NK-92 treated with Interleukin-12 subunit alpha and Interleukin-12 subunit beta, amount 100 ng/mL, for 24 hours (cell line): ENCODE measurements at places on chromosomes 12 and 14.

GRCh38 chr12:108120863-108121165, 8.3 kb upstream of the WSCD2 start:
- no peak for DNase-seq

DNA sequence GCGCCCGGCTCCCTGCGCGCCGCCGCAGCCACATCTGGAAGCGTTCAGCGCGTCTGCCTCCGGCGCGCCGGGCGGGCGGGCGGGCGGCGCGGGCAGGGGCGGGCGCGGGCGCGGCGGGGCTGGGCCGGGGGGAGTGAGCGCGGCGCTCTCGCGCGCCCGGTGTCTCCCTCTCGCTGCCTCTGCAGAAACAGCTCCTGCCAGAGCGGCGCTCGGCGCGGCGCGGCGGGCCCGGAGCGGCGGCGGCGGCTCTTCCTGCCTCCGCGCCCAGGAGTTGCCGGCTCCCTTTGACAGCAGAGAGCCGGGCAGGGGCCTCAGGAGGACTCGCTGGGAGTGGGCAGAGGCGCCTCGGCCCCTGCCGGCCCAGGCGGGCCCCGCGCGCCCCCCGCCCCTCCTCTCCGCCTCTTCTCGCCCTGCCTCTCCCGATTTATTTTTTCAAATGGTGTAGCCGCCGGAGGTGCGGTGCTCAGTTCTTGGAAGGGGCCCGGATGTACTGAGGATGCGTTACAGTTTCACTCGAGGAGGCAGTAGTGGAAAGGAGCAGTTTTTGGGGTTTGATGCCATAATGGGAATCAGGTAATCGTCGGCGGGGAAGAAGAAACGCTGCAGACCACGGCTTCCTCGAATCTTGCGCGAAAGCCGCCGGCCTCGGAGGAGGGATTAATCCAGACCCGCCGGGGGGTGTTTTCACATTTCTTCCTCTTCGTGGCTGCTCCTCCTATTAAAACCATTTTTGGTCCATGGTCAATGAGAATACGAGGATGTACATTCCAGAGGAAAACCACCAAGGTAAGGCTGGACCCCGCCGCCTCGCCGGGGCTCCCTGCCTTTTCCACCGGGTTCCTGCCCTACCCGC, at the start of gene CACNA1C:
TSS of gene CACNA1C (plus strand) at position 162 of the 853 bp plus-strand sequence. CDS start at position 738, 576 bp downstream.
- no peak for DNase-seq

DNA sequence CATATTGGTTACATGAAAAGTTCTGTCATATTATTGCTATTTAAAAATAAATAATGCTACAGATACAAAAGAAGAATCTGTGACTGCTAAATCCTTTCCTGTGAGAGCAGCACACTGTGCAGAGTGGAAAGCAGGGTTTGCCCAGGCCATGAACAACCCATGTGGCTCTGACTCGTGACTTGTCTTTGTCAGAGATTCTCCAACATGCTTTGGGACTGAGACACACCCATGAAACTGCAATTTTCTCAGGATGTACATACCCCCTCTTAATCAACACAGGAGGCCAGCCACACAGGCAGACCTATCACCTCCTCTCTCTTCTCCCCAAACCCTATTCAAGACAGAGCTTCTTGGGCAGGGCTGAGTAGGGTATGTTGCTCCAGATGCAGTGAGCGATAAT, 96.8 kb upstream of the NTF3 start:
- DNase-seq, result no peak

DNA sequence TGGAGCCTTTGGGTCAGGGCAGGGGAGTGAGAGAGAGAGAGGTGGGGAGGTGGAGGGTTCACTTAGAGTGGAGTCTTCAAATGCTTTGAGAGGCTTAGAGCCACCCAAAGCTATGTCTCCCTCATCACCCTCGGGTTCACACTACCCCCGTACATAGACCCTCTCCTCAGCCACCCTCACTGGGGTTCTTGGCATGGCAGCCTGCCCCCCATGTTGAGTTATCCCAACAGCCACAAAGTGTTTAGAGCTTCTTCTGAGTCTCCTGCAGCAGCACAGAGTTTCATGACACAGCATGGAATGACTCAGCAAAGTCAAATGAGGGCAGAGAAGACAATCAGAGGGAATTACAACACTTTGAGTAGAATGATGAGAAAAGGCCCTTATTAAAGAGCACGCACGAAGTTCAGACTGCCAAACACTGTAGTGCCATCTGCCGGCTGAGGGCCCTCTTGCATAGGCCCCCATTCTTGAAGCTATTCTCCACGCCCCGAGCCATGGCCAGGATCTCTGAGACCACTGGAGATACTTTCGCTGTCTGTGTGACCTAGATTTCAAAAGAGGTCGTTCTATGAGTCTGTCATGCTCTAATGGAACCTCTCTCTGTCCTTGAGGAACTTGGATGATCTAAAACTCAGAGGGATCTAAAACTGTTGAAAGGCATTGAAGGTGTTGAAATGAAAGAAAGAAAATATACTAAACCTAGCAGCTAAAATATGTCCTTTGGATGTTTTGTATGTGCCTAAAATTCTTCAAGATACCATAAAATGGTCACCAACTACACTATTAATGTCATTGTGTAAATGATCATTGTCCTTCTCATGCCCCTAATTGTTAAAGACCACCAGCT, 221.9 kb downstream of the PELI2 start:
- DNase-seq, result no peak

- no peak for DNase-seq
These were observed 20.5 kb upstream of the GUCY2C start for GRCh38 chr12:14716848-14717444.

- no peak for DNase-seq
These were observed 85.0 kb downstream of the TBX5 start for GRCh38 chr12:114320968-114321367.

- DNase-seq, result no peak
These were observed 11.2 kb downstream of the ATG2B start for GRCh38 chr14:96351986-96352385.

DNA sequence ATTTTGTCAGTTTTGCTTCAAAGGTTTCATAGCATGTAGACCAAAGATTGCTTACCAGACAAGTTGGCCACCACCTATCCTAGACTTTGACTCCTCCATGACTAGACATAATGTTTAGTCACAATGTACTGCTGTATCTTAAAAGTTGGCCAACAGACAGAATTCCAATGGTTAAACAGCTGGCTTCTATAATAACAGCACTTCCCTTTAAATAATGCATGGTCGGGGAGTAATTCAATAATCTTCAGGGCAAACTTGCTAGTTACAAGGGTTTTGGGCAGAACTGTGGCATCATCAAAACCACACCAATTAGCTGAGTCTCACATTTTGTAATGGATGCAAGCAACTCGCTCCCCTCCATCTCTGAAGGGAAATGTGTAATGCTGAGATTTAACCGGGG, 56.9 kb downstream of the IGF1 start:
- no peak for DNase-seq

GRCh38 chr14:100434911-100435438, 111.8 kb downstream of the SLC25A47 start:
- DNase-seq, result no peak

- DNase-seq, result peak; percentile 31
These were observed 23.7 kb upstream of the SLC2A3 start for GRCh38 chr12:7959701-7960121.

- DNase-seq, result no peak
These were observed 396.9 kb downstream of the LRIG3 start for GRCh38 chr12:58523360-58523759.

DNA sequence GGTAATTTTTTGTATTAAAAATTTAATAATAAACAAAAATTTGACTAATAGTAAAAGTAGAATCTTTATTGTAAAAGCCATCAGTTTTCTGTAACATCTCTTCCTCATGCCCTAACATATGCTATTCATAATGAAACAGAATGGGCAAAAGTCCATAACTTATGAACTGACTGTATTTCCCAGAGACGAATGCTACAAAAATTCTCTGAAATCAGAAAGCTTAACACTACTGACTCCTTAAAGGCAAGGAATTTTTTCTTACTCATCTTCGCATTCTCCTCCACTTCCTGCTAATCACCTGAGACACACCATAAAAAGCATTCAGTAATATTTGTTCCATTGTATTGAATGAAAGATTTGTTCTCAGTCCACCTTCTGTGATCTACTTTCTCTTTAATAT, 17.6 kb downstream of the MON2 start:
- DNase-seq, result no peak

DNA sequence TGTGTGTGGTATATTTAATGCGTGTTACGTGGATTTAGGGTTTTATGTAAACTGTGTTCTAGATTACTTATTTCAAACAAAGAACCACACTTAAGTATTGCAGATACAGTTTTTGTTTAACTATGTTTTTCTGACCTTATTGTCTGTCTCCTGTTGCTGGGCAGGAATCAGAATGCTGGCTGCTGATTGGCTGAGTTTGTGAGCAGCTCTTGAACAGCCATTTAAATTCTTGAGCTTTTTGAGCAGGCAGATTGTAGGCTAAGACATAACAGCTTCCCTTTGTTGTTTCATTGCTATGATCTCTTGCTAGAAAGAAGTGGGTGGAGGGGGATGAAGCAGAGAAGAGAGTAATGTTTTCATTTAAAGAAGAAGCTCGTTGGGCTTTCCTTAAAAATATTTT, 52.2 kb downstream of the ATF7IP start:
- DNase-seq, result no peak

- DNase-seq, result no peak
These were observed 32.4 kb downstream of the TULP3 start for GRCh38 chr12:2923057-2923456.

DNA sequence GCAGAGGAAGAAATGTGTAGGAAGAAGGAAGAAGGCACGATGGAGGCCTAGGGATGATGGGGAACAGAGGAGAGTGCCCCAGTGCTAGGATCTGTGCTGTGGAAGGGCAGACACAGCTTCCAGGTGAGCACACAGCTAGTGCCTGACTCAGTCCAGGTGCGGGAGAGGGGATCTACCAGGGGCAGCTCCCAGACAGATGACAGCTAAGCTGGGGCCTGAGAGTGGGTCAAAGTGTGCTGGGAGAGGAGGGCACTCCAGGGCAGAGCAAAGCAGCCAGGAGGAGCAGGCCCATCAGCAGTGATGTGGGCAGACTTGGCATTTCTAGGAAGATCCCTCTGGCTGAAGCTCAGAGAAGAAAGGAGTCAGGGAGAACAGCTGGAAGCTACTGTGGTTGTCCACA, 36.7 kb downstream of the LRTM2 start:
- DNase-seq, result no peak

DNA sequence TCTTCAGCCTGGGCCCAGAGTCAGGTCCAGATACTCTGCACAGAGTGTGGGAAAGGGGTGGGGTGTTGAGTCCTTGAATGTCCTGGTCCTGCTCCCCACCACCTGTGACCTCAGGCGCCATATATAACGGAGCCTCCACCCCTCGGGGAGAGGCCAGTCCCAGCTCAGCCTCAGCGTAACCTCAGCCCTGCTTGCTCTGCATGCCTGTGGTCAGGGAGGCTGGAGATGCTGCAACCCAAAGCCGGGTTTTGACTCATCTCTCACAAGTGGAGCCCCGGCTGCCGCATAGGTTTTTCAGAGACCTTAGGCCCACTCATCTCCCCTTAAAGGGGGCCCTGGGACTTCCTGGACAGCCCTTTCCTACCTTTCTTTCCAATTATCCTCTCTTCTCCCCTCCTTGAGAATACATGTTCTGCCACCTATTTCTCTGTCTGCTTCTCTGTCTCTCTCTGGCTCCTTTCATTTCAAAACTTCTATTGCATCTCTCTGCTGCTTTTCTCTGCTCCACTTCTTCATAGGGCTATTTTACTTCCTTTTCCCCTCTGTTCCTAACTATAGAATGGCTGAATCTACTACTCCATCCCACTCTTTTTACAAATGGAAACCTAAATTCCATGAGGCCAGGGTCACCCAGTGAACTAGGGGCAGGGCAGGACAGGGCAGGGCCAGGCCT, 1.2 kb downstream of the ITGB7 start:
- DNase-seq, result peak; percentile 70

DNA sequence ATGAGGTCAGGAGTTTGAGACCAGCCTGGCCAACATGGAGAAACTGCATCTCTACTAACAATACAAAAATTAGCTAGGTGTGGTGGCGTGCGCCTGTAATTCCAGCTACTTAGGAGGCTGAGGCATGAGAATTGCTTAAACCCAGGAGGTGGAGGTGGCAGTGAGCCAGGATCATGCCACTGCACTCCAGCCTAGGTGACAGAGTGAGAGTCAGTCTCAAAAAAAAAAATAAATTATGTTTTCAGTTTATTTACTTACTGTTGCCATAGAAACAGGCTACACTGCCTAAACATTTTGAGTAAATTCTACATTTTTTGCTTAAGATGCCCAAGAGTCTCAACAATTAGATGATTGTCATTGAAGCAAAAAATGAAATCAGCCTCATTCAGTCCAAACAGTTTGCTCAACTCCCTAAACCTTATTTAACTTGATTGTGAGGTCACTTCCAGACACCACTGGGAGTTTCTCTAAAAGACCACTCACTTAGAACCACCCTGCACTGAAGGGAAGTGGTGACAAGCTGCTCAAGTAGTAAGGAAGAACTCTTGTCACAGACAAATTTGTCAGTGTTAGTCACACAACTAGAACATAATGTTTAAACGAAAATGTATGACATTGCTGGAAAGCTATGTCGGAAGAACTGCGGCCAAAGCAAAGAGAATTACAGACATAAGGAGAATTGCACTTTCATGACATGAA, 9.8 kb upstream of the GNPNAT1 start:
- DNase-seq, result no peak

GRCh38 chr12:47725893-47726292, 603 bp upstream of the ENDOU start:
- no peak for DNase-seq

DNA sequence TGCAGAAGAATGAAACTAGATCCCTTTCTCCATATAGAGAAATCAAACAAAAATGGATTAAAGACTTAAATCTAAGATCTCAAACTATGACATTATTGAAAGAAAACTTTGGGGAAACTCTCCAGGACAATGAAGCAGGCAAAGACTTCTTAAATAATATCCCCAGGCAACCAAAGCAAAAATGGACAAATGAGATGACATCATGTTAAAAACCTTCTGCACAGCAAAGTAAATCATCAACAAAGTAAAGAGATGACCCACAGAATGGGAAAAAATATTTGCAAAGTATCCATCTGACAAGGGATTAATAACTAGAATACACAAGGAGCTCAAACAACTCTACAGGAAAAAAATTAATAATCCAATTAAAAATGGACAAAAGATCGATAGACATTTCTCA, 101.0 kb downstream of the RALGAPA1 start:
- DNase-seq, result no peak

DNA sequence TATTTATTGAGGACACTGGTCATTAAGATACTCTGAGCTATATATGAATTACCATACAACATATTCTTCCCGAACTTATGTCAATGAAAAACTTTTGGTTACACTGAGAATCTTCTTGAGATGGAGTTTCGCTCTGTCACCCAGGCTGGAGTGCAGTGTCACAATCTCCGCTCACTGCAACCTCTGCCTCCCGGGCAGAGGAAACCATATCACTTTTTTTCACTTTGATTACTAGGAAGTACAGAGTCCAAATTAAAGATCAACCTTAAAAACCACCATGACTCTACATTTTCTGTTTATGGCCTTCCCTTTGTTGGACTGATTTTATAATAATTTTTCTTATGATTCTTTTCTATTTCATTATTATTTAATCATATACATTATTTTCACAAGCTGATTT, 336.5 kb downstream of the FSCB start:
- no peak for DNase-seq

DNA sequence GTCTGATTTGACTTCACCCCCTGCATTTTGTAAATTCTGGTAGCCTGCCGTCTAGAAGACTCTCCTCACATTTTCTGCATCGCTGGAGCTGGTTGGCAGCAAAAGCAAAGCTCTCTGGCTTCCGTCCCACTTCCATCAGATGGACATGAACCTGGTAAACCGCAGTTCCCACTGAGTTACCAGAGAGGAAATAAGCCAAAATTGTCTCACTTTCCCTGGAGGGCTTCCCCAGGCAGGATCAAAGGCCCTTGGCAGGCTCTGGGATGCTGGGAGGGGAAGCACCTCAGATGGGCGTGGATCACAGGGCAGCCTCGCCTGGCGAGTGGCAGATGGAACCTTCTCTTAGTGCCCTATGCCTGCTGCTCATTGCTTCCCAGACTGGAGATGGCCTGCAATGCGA, 243.5 kb downstream of the TMEM132C start:
- no peak for DNase-seq
